CD4-positive, alpha-beta T cell (primary cell): ENCODE measurements at places on chromosomes 16 and 17.

DNA sequence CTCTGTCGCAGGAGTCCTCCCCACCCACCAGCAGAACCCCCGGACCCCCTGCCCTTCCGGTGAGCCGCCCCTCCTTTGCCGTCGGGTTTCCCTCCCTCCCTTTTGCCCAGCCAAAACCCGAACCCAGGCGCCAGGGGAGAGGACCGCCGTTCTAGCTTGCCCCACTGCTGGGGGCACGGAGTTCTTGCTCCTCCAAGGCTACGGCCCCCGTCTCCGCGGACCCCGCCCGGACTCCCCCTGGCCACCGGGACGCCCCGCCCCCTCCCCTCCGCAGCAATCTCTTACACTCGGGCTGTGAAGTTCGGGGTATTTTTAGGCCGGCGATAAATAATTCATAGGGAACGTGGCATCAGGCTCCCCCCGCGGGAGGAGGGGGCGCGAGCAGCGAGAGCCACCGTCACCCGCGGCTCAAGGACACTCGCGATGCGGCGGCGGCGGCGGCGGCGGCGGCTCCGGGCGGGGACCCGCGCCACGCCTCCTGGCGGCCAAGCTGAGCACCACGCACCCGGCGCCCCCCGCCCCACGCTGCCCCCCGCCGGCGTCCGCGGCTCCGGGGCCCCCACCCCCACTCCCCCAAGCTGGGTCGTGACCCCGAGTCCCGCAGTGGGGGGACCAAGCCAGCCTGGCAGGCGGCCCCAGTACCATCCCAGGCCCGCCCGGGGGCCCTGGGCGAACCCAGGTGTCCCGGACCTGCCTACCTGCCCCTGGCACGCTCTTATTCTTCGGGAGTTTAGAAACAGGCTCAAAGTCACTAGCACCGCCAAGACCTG lies at the start of gene GRIN2C:
TSS of gene GRIN2C (minus strand) at position 427 of the 770 bp plus-strand sequence. CDS start 4,793 bp downstream, outside the sequence.
- peak within 1 kb of the TSS; percentile 10 for H3K4me3 ChIP-seq
- H3K27ac ChIP-seq, result no peak within 1 kb of the TSS
- peak; percentile 29 for DNase-seq
- H3K4me1 ChIP-seq, result peaks cover 32% of the 10 kb centered on the region
- no peaks in the 10 kb centered on the region for H3K36me3 ChIP-seq
- H3K27me3 ChIP-seq, result peaks cover 68% of the 10 kb centered on the region

- no peak overlapping the region for H3K27ac ChIP-seq
- no peak for DNase-seq
- H3K27me3 ChIP-seq, result no peaks in the 10 kb centered on the region
- peaks cover 27% of the 10 kb centered on the region for H3K36me3 ChIP-seq
- peaks cover 10% of the 10 kb centered on the region for H3K4me1 ChIP-seq
Observed at GRCh38 chr16:15973421-15973820, 24.0 kb downstream of the ABCC1 start.

DNA sequence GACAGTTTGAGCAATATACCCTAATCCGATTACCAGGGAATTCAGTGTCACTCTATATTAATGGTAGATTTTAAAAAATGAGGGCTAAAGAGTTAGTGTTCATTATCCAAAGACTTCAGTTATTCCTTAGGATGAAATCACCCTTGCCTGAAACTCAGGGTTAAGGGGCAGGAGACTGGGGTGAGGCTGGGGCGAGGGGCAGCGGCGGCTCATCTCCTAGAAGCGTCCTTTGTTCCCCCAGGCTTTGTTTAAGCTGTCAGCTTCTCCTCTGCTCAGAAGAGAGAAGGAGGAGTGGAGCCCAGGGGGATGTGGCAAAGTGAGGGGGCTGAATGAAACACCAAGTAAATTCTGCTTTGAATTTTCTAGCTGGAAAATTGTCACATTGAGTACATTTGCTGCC lies 117.7 kb upstream of the ELAC2 start:
- no peak overlapping the region for H3K4me3 ChIP-seq
- no peak overlapping the region for H3K27ac ChIP-seq
- H3K27me3 ChIP-seq, result no peaks in the 10 kb centered on the region
- no peaks in the 10 kb centered on the region for H3K4me1 ChIP-seq
- H3K36me3 ChIP-seq, result no peaks in the 10 kb centered on the region

- no peaks in the 10 kb centered on the region for H3K36me3 ChIP-seq
- no peaks in the 10 kb centered on the region for H3K4me1 ChIP-seq
- no peak for DNase-seq
- H3K27me3 ChIP-seq, result no peaks in the 10 kb centered on the region
Observed at GRCh38 chr17:13484020-13484419, 117.7 kb downstream of the HS3ST3A1 start.

DNA sequence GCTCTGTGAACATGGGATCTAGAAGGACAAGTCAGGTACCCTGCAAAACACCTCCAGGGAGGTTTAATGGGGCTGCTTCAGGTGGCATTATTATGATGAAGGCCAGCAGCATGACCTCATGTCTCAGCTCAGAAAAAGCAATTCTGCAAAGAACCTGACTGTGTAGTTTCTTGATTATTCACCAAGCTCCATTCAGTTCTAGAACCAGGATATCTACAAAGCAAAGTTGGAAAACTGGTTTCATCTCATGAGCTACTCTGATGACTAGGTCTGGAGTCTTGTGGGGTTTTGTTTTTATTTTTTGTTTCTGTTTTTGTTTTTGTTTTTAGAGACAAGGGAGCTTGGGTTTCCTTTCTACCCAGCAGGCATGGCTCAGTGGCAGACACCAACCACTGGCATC lies 19.0 kb upstream of the LRRC37A3 start:
- H3K27ac ChIP-seq, result no peak overlapping the region
- H3K4me1 ChIP-seq, result peaks cover 5% of the 10 kb centered on the region
- no peaks in the 10 kb centered on the region for H3K36me3 ChIP-seq
- DNase-seq, result no peak
- no peak overlapping the region for H3K4me3 ChIP-seq

DNA sequence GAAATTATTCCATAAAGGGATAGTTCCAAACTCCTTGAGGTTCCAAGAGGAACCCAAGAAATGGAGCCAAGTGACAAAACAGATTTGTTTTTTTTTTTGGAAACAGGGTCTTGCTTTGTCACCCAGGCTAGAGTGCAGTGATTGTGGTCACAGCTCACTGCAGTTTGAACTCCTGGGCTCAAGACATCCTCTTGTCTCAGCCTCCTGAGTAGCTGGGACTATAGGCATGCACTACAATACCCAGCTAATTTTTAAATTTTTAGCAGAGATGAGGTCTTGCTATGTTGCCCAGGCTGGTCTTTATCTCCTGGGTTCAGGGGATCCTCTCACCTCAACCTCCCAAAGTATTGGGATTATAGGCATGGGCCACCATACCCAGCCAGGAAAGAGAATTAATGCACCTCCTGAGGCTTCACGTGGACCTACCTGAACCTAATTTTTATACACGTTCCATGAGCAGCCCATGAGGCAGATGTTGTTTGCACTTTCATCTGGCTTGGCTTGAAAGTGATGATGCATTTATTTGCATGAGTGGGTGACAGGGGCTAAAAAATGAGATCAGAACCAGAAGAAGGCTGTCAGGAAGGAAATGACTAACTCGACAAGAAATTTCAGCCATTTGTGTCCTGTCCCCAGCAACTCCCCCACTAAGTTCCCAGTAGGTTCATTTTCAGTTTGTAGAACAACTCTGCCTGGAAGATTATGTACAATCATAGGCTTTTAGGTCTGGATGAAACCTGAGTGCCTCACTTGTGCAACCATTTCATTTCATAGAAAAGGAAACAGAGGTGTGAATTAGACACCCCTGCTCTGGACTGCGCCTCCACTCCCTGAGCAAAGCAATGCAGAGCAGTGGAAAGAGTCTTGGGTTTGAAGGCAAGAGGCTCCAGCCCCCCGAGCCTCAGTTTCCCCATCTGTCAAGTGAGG lies 10.3 kb upstream of the IRF8 start:
- H3K27ac ChIP-seq, result no peak overlapping the region
- no peaks in the 10 kb centered on the region for H3K36me3 ChIP-seq
- no peak for DNase-seq
- H3K4me1 ChIP-seq, result peaks cover 9% of the 10 kb centered on the region
- H3K4me3 ChIP-seq, result no peak overlapping the region

DNA sequence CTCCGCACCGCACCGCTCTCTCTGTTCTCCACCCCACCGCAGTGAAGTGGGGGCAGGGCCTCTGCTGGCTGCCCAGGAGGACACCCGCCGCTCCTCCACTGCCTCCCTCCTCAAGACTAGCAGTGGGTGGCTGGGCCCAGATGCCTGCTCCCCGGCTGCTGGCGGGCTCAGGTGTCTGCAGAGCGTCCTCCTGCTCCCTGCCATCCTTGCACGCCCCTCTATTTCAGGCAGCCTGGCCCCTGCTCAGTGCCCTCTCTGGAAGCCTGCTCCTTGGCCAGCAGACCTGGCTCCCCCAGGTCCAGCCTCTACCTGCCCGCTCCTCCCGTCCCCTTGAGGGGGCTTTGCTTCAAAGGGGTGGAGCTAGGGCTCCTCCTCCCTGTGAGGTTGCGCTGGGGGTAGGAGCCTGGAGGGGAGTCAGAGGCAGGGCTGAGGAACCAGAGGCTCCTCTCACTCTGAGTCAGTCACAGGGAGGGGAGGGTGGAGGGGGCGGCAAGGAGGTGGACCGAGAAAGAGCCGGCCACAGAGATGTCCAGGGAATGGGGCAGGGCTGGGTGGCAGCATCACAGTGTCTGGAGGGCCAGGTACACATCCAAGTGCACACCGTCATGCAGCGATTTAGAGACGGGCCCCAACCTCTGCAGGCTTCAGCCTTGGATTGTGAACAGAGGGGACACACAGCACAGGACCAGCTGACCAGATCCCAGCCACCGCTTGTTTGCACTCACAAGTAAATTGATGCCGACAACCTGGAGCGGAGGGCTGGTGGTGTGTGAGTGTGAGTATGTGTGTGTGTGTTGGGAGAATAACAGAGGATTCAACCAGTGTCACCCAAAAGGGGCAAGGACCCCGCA lies 9.8 kb upstream of the TMEM92 start:
- no peaks in the 10 kb centered on the region for H3K36me3 ChIP-seq
- no peaks in the 10 kb centered on the region for H3K4me1 ChIP-seq
- H3K27ac ChIP-seq, result no peak overlapping the region
- no peak overlapping the region for H3K4me3 ChIP-seq

GRCh38 chr16:77437859-77438258 lies 3.0 kb upstream of the ADAMTS18 start:
- H3K4me1 ChIP-seq, result no peaks in the 10 kb centered on the region
- peaks cover 21% of the 10 kb centered on the region for H3K27me3 ChIP-seq
- no peaks in the 10 kb centered on the region for H3K36me3 ChIP-seq
- DNase-seq, result no peak
- no peak overlapping the region for H3K27ac ChIP-seq

DNA sequence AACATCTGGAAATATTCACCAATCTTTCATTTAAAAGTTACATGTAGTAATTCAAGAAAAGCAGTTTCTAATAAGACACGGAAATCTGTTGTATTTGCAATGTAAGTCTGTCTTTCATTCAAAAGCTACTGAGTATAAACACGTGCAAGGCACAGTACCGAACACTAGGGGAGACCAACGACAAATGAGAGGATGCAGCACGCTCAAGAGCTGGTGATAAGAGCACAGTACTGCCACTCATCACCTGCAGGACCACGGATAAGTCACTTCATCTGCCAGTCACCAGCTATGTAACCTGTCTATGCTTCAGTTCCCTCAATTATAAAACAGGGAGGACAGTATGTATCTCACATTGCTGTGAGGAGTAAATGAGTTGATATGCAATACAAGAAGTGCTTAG lies 67.1 kb downstream of the CLEC18A start:
- H3K4me3 ChIP-seq, result no peak overlapping the region
- H3K36me3 ChIP-seq, result peaks cover 8% of the 10 kb centered on the region
- H3K27ac ChIP-seq, result no peak overlapping the region
- DNase-seq, result peak; percentile 71
- no peaks in the 10 kb centered on the region for H3K27me3 ChIP-seq

DNA sequence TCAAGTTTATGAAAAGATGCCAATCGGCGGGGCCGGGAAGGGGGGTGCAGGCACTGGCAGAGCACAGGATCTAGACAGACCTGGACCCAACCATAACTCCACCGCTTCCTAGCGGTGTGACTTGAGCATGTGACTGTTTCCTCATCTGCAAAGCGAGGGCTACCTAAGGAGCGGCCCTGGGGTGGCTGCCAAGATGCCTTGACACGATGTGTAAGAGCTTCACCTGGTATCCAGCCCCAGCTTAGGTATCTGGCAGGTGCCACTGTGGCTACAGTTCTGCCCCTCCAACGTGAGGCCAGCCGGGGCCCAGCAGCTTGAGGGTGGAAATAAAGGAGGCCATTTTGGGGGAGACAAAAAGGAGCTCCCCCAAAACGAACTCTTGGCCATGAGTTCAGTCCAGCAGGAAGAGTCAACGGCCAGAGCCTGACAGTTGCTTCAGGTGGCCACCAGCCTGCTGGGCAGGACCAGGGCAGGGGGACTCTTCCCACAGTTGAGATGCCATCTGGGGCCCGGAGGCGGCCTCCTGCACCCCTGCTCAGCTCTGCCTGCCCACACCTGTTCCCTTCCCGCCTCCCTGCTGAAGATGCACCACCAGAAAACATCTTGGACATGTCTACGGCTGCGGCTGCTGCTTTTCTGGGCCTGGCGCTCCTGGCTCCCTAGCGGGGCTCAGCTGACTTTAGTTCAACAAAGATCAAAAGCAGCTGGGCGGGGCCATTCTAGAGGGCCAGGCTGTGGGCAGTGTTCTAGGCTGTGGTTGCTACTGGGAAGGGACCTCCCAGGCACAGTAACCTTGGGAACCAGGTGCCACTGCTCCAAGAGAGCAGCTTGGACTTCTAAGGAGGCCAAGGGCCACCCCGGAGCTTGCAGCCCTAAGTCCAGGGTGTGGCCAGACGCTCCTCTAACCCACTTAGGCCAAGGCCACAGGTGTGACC lies 3.4 kb upstream of the MTSS2 start:
- H3K4me1 ChIP-seq, result peaks cover 10% of the 10 kb centered on the region
- peaks cover 9% of the 10 kb centered on the region for H3K27me3 ChIP-seq
- H3K4me3 ChIP-seq, result no peak overlapping the region
- H3K27ac ChIP-seq, result no peak overlapping the region
- no peaks in the 10 kb centered on the region for H3K36me3 ChIP-seq

DNA sequence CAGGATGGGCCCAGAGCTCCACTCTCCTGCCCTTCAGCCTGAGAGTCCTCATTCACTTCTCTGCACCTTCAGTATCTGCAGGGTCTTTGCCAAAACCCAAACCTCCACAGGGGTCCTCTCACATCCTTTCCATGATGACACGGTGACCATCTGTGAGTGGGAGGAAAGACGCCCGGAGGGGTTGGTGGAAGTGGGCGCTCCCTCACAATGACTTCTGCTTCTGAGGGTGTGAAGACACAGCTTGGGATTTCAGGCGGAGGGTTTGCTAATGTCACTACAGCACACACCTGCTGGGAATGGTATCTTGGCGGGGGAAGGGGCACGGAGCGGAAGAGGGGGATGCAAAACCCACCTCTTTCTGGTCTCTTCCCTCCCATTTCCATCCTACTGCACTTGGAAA lies 115.1 kb upstream of the SDK2 start:
- peaks cover 14% of the 10 kb centered on the region for H3K4me1 ChIP-seq
- no peaks in the 10 kb centered on the region for H3K27me3 ChIP-seq
- no peak overlapping the region for H3K27ac ChIP-seq
- H3K36me3 ChIP-seq, result no peaks in the 10 kb centered on the region
- DNase-seq, result no peak

GRCh38 chr17:5840811-5841446 lies 229.2 kb upstream of the WSCD1 start:
- no peaks in the 10 kb centered on the region for H3K27me3 ChIP-seq
- no peaks in the 10 kb centered on the region for H3K36me3 ChIP-seq
- no peak overlapping the region for H3K4me3 ChIP-seq
- no peak overlapping the region for H3K27ac ChIP-seq
- H3K4me1 ChIP-seq, result no peaks in the 10 kb centered on the region
